ENCODE measurements at places on chromosomes 6 and 20.
A peak's percentile ranks its signal among the peaks of the same experiment; 100 is the strongest.

GRCh38 chr6:28269492-28269891, 2.5 kb downstream of the ZSCAN26 start:
- DNase-seq: no peak

GRCh38 chr6:28082939-28083338, 2.6 kb downstream of the ZNF165 start:
- DNase-seq: no peak

- peak; percentile 44 for DNase-seq
These were observed 491.0 kb downstream of the NKAIN2 start for GRCh38 chr6:124294574-124295200.

DNA sequence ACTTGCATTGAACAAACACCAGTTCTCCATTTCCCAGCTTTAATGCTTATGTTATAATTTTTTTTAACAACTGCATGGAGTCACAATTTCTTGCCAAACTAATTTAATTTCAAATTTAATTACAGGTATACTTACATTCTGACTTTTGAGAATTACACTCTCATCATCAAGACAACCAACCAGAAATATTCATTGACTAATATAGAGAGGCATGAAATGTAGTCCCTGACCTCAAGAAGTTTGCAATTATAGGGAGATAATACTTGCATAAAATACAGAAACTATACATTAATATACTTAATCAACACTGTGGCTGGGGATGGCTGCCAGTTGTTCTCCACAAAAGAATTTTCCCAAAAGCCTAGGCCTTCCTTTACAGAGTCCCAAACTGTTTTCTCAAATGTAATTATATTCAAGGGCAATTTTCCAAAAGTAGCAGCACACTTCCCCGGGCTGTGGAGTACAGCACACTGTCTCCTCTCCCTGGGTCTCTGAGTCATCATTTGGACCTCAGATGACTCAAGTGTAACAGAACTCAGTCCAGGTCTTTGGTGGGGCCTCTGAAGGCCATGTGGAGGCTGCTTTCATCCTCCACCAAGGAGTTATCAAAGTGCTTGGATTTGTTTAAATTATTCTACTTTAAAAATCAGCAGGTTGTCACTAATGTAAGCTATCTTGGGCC, 114.1 kb downstream of the KIF16B start:
- DNase-seq: peak; percentile 8

DNA sequence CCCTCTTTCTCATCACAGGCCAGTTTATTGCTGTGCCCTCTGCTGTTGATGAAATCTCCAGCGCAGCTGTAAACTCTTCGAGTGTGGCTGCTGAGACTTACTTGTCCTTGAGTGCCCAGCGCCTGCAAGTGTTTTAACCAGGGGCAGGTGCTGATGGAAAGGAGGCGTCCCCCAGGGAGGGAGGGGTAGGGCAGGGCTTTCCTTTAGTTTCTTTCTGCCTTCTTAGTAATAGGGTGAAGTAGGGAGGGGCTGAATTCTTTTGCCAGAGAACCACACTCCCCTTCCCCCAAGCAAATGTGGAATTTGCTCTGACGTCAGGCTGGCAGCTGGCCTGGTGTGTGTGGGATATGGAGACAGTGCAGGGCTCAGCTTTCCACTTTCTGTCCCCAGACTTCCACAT, 61.2 kb downstream of the IGF2R start:
- no peak for DNase-seq
